Activated T-cell treated with anti-CD3 and anti-CD28 coated beads for 48 hours (primary cell): ENCODE measurements at places on chromosomes 12 and 14.

DNA sequence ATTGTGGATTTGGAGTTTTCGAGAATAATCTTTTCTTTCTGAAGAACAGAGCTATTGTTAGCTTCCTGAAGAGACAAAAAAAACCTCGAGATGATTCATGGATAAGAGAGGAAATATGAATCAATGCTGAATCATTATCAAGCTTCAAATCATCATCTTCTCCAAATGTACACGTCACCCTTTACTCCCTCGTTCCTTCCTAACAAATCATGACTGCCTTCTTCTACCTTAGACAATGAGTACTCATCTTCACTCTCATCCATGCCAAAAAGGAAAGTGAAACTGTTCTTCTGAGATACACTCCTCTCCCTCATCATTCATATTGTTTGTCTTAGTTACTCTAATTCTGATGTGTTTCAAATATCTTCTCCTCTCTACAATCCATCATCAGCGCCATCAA is 1115.8 kb upstream of the ATXN7L3B start:
- DNase-seq: no peak

DNA sequence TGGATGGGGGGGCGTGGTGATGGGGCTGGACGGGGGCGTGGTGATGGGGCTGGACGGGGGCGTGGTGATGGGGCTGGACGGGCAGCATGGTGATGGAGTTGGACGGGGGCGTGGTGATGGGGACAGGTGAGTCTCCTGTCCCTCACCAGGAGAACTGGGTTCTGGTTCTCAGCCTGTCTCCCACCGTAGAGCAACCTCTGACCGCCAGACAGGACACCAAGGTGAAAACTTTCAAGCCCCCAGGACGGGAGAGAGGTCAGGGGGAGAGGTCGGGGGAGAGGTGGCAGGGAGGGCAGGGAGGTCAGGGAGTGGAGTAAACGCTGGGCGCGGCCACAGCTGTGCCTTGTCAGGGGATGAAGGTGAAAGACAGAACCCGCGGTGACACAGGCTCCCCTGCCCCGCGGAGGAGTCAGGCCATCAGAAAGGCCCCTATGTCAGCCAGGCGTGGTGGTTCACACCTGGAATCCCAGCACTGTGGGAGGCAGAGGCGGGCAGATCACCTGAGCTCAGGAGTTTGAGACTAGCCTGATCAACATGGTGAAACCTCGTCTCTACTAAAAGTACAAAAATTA is 84.6 kb downstream of the GALNT9 start:
- no peak for DNase-seq

DNA sequence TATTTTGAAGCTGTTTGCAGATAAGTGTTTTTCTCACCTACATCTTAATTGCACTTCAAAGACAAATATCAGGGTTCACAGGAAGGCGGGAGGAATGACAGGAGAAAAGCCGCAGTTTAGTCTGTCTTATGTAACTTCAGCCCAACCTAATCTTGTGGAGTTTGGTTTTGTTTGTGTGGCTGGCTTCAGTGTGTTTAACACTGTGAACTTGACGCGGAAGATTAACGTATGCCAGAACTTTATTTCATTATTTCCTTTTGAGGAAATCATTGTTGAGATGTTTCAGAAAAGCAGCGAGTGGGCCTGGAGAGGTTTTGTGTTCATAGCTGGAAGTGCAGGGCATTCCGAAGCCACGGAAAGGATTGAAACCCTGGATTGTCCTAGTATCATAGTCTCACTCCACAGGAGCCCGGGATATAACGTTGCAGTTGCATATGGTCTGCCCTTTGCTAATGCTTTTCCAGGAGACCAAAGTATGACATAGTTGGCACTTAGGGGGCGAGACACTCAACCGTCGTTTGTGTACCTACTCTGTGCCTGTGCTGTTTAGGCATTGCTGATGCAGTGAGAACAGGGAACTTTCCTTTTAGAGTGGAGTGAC is 2.0 kb downstream of the PELI2 start:
- no peak for DNase-seq

- DNase-seq: no peak
These were observed 232.5 kb downstream of the BCL11B start for GRCh38 chr14:99039331-99040041.

DNA sequence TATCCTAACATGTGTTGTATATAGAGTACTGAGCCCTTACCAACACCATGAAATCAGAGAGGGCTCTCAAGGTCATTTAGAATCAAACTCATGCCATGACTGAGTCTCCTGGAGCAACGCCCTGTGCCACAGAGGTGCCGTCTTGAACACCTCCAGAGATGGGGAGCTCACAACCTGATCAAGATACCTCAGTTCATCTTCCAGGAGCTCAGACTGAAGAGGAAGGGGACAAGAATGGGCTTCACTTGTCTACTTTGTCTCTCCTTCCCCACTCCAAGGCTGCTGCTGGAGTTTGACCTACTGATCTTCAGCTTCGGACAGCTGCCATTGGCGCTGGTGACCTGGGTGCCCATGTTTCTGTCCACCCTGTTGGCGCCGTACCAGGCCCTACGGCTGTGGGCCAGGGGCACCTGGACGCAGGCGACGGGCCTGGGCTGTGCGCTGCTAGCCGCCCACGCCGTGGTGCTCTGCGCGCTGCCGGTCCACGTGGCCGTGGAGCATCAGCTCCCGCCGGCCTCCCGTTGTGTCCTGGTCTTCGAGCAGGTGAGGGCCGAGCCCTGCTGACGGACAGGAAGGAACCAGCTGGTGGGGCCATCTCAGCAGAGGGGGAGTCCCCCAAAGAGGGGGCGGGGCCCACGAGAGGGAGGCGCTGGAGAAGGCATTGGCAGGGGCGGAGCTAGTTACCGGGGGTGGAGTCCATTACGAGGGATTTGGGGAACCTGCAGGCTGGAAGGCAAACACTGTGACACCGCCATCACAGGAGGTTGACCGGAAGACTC is 12.0 kb downstream of the SOAT2 start:
- no peak for DNase-seq

GRCh38 chr14:37584211-37585100 is 10.6 kb downstream of the FOXA1 start:
- DNase-seq: no peak

DNA sequence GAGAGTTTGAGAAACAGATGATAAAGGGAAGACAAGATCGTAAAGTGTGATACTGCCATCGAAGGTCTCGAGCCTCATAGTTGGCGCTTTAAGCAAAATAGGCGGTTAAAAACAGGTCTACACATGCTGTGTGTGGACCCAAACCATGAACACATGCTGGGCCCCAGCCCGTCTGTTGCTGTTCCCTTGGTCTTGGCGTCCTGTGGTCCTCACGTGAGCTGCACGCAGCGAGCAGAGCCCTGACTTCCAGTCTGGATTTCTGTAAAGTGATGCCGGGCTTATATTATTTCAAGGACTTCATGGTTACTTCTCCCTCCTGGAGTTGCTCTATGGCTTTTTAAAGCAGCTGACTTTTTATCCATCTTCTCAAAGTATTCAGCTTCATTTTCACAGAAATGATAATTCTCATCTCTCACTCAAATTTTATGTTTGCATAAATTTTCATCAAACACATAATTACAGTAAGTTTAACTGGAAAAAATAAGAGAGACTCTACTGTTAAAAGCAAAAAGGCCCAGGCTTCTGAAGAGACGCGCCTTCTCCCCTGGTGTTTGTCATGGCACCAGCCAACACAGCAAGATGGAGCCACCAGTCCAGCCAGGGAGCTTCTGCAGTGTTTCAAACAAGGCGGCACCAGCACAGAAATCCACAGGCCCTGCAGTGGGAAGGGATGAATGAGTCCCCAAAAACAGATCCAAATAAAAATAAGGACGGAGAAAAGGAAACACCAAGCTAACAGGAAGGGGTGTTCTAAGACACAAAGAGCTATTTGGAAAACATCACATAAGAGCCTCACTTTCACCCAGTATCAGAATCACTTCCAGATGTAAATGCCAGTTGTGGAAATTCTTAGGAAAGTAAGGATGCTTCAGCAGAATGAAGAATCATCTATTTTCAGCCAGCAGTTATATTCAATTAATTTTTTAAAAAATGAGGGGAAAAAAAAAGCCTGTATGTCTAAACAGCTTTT is 24.9 kb downstream of the SFSWAP start:
- no peak for DNase-seq

GRCh38 chr12:68617160-68617926 is 6.6 kb downstream of the RAP1B start:
- DNase-seq: no peak

GRCh38 chr14:97458661-97459579 is 661.7 kb downstream of the VRK1 start:
- DNase-seq: peak; percentile 73

GRCh38 chr14:23614395-23614828 is 21.8 kb upstream of the DHRS2 start:
- DNase-seq: no peak

DNA sequence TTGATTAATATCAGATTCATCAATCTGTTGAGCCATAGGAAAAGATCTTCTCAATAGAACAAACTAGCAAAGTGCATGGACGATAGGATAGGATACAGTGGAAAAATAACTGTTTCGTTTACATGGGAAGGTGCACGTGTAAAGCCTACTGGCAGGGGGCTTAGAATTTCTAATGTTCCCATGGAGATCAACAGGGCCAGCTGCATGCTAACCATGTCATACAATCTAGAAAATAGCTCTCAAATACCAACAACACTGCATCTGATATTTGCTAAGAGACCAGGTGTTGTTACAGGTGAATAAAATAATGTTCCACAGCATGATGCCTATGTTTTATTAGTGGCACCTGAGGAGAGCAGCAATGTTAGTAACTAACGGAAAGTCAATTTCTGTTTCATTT is 72.5 kb downstream of the ACSS3 start:
- DNase-seq: no peak

DNA sequence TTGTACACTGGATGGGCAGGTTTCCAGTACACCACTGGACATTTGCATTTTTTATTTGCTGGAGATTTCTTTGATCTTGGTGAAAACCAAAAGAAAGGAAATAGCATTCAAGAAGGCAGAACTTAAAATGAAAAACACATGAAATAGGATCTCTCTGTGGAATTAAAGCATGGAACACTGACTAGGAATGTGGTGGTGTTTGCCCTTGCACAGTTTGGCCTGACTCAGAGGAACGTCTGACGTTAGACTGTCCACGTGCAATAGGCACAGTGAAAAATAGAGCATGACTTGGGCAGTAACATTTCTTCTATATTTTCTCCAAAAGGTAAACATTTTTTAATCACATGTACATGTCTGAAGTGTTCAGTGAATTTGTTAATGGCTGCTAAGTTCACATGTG is 474.1 kb upstream of the PRICKLE1 start:
- no peak for DNase-seq

- DNase-seq: no peak
These were observed 337.1 kb downstream of the TMEM121 start for GRCh38 chr14:105863296-105864108.

DNA sequence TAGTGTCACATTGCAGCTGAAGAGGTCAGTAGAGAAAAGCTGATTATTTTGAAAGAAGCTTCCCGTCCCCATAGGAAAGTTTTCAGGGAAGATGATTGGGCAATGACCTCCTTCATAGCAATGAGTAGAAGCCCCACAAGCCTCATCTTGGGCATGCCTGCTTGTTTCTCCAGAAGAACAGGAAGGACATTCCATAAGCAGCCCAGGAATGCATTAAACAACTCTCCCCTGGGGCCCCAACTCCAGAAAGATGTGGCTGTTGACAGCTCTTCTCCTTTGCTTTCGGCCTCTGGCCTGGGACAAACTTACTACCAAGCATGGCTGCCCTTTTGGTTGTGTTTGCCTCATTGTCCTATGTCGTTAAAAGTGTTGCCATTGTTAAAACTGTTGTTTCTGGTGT is 5.7 kb upstream of the VDR start:
- no peak for DNase-seq

GRCh38 chr12:68271346-68271745 is 17.9 kb upstream of the IL22 start:
- no peak for DNase-seq

DNA sequence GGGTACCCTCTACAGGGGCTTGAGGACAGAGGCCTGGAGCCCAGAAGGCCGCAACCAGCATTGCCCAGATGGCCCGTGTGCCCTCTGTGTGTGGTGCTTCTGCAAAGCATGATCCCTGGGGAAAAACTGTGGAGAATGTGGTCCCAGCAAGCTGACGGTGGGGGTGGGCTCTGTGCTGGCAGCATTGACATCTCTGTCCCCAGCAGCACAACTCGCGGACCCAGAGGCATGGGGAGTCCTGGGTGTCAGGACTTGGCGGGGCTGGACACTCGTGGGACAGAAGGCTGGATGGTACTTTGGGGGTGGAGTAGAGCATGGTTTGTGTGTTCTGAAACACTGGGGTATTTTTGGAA is 4.3 kb downstream of the CLBA1 start:
- DNase-seq: no peak

DNA sequence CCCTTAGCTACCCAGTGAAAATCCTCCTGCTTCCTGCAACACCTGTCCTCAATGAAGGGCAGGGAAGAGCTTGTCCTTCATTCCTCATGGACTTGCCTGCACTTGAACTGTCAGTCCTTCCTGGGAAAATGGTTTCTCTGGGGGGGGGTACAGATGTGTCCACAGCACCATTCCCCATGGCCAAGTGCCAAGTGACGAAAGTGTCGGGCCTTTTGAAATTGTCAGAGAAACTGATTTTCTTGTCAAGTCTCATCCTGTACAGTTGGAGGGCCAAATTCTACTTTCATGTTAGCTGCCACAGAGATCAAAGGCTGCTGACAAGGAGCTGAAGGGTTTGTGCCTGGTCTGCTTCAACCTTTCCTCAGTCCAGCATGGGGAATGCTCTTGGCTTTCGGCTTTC is 179.5 kb upstream of the PARP11 start:
- DNase-seq: no peak

GRCh38 chr12:19447386-19447785 is 8.1 kb downstream of the AEBP2 start:
- DNase-seq: no peak

DNA sequence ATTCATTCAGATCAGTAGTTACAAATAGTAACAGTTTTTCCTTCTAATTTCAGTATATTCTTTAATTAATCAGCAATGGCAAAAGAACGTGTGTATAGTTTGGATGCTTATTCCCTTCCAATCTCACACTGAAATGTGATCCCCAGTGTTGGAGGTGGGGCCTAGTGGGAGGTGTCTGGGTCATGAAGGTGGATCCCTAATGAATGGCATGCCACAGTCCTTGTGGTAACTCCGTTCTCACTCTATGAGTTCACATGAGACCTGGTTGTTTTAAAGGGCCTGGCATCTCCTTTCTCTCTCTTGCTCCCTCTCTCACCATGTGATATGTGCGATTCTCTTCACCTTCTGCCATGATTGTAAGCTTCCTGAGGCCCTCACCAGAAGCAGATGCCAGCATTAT is 18.9 kb upstream of the SYNDIG1L start:
- no peak for DNase-seq

DNA sequence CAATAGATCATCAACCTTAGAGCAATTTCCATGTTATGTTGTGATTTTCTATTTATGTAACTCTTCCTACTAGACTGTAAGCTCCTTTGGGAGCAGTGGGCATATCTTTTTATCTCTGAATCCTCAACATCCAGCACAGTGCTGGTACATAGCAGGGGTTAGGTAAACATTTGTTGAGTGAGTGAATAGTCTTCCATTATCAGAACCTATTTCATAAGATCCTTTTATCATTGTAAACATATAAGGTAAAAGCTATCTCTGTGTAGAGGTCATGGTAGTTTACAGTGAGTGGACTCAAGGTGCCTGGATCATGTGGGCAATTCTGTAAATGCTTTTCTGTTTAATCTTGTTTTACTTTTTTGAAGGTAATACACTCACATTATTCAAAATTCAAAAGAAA is 15.1 kb downstream of the FKBP11 start:
- no peak for DNase-seq
